Naive thymus-derived CD8-positive, alpha-beta T cell (primary cell): ENCODE measurements at places on chromosomes 2 and 18.

- H3K27me3 ChIP-seq = no peaks in the 10 kb centered on the region
- no peak for DNase-seq
- peaks cover 22% of the 10 kb centered on the region for H3K4me1 ChIP-seq
- H3K4me3 ChIP-seq = no peak overlapping the region
These were observed 24.2 kb upstream of the RHOB start for GRCh38 chr2:20422402-20423271.

GRCh38 chr18:4720518-4720917 lies 265.4 kb upstream of the DLGAP1 start:
- DNase-seq = no peak
- no peaks in the 10 kb centered on the region for H3K36me3 ChIP-seq
- H3K27ac ChIP-seq = no peak overlapping the region
- no peaks in the 10 kb centered on the region for H3K4me1 ChIP-seq

- no peak overlapping the region for H3K27ac ChIP-seq
- no peaks in the 10 kb centered on the region for H3K4me1 ChIP-seq
- peaks cover 21% of the 10 kb centered on the region for H3K27me3 ChIP-seq
- H3K4me3 ChIP-seq = no peak overlapping the region
- no peaks in the 10 kb centered on the region for H3K36me3 ChIP-seq
These were observed 28.3 kb downstream of the ADAM23 start for GRCh38 chr2:206471524-206472062.

DNA sequence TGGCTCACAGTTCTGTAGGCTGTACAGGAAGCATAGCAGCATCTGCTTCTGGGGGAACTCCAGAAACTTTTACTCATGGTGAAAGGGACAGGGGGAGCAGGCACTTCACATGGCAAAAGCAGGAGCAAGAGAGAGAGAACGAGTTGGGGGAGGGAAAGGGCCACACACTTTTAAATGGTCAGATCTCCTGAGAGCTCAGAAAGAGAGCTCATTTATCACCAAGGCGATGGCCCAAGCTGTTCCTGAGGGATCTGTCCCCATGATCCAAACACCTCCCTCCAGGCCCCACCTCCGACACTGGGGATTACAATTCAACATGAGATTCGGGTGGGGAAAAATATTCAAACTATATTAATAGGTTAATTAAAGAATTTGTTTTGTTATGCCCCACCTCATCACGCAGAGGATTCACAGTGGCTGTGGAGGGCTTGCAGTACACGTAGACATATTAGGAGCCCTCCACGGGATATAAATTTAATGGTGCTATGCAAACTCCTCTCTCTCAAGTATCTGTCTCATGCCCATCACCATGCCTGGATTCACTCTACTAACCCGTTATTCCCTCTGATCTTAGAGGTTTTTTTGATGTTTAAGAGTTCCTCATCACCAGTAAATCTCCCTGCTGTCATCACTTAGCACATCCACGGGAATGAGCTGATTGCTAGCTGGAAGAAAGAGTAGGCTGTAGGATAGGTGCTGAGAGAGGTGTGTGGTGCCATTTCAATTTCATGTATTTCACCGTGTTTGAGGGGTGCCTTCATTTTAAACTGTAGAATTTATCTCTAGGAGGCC lies 84.5 kb upstream of the ARHGAP28 start:
- H3K27me3 ChIP-seq = peaks cover 2% of the 10 kb centered on the region
- DNase-seq = no peak
- H3K4me3 ChIP-seq = no peak overlapping the region
- H3K4me1 ChIP-seq = no peaks in the 10 kb centered on the region
- H3K36me3 ChIP-seq = no peaks in the 10 kb centered on the region

DNA sequence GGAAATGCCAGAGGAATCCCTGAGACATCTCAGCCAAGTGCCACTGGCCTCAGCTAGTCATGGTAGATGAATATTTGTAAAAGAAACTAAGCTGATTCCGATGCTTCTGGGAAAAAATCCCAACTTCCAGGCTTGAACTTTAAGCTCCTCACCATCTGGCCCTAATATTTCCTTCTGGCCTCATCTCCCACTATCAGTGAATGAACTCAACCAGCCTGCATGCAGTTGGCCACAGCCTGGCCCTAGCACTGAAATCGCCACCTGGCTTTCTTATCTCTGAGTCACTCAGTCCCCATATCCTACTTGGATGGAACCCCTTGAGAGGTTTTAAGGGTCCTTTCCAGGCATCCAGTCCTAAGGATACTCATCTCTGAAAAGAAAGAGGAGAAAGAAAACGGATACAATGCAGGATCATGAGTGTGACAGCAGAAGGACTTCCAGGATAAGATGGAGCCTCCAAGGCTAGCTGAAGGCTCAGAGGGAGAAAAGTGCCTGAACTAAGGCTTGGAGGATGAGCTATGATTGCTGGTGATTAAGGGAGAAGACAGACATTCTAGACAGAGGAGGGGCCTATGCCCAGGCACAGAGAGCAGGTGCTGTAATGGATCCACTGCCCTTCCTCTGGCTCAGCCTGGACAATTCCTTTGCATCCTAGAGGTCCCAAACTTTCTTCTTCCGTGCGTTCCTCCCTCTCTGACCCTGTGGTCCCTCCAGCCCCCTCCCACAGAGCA lies 141.5 kb upstream of the MYCN start:
- H3K4me1 ChIP-seq = no peaks in the 10 kb centered on the region
- H3K4me3 ChIP-seq = no peak overlapping the region
- H3K36me3 ChIP-seq = no peaks in the 10 kb centered on the region
- DNase-seq = no peak
- H3K27ac ChIP-seq = no peak overlapping the region
- H3K27me3 ChIP-seq = peaks cover 10% of the 10 kb centered on the region

GRCh38 chr2:128260239-128261138 lies 58.2 kb downstream of the HS6ST1 start:
- H3K4me3 ChIP-seq = no peak overlapping the region
- peaks cover 3% of the 10 kb centered on the region for H3K27me3 ChIP-seq
- H3K27ac ChIP-seq = no peak overlapping the region
- DNase-seq = no peak
- no peaks in the 10 kb centered on the region for H3K36me3 ChIP-seq

- H3K4me3 ChIP-seq = no peak overlapping the region
- no peak for DNase-seq
- H3K27ac ChIP-seq = no peak overlapping the region
- no peaks in the 10 kb centered on the region for H3K36me3 ChIP-seq
These were observed 202.0 kb upstream of the LRRTM1 start for GRCh38 chr2:80506563-80506962.

DNA sequence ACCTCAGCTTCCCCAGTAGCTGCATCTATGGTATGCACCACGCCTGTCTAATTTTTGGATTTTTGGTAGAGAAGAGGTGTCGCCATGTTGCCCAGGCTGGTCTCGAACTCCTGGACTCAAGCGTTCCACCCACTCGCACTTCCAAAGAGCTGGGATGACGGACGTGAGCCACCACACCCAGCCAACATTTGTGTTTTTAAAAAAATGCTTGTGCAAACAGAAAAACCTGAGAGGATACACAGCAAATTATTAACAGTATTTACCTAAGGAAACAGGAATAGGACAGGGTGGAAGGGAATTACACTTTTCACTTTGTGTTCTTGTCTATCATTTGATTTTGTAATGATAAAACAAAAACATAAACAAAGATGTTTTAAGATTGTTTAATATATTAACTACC lies 25.1 kb downstream of the NOL10 start:
- H3K4me3 ChIP-seq = no peak overlapping the region
- peaks cover 74% of the 10 kb centered on the region for H3K36me3 ChIP-seq
- no peak overlapping the region for H3K27ac ChIP-seq
- no peaks in the 10 kb centered on the region for H3K4me1 ChIP-seq
- no peaks in the 10 kb centered on the region for H3K27me3 ChIP-seq
- no peak for DNase-seq

- H3K4me1 ChIP-seq = no peaks in the 10 kb centered on the region
- H3K4me3 ChIP-seq = no peak overlapping the region
- peaks cover 14% of the 10 kb centered on the region for H3K36me3 ChIP-seq
- no peak for DNase-seq
- H3K27me3 ChIP-seq = no peaks in the 10 kb centered on the region
These were observed 75.1 kb downstream of the FSIP2 start for GRCh38 chr2:185813707-185814106.

GRCh38 chr2:196403471-196403870 lies 232.1 kb upstream of the STK17B start:
- no peak for DNase-seq
- H3K27me3 ChIP-seq = peaks cover 5% of the 10 kb centered on the region
- no peaks in the 10 kb centered on the region for H3K4me1 ChIP-seq
- no peak overlapping the region for H3K4me3 ChIP-seq
- no peak overlapping the region for H3K27ac ChIP-seq

- H3K4me1 ChIP-seq = peaks cover 35% of the 10 kb centered on the region
- H3K27me3 ChIP-seq = no peaks in the 10 kb centered on the region
- no peaks in the 10 kb centered on the region for H3K36me3 ChIP-seq
- peak within 1 kb of the TSS; percentile 74 for H3K27ac ChIP-seq
These were observed at the start of gene IAH1 for GRCh38 chr2:9474361-9475057. Gene IAH1, plus strand, starts transcription at chr2:9474551. Its CDS starts 16 bp downstream, at chr2:9474567.

DNA sequence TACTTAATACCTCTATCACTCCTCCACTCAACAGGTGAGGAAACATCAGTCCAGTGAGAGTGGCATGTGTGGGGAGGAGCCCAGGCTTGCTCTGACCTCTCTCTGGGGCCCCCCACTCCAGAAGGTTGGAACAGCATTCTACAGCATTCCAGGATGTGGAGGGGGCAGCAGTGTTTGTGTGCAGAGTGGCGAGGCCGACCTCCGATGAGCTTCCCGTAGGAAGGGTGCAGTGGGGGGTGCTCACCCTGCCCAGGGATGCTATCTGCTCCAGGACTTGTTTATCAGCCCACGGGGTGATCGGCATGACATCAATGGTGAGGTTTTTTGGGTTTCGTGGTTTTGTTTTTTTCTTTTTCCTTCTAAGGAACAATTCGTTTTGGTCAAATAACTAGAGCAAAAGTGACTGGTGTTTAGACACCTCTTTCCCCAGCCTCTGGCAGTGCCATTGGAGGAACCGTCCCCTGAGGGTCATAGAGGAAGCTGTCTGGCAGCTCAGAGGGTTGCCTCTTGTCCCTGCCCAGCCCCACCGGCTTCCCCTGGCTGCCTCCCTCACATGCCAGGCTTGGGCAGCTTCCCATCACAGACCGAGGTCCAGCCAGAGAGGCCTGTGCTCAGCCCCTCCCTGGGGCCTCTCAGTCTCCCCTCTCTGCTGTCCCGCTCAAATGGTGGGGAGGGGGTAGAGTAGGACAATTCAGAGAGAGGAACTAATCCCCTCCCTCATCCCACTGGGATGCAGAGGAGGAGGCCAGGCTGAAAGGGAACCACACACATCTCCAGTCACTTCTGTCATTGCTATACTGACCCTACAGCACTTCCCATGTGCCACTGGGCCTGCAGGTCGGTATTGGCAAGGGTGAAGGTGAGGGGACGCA lies 96.5 kb downstream of the ZFP36L2 start:
- DNase-seq = no peak
- no peaks in the 10 kb centered on the region for H3K27me3 ChIP-seq
- H3K4me3 ChIP-seq = peak overlapping the region; percentile 75

GRCh38 chr2:232890536-232890895 lies 20.5 kb downstream of the SNORC start:
- DNase-seq = no peak
- H3K27ac ChIP-seq = no peak overlapping the region
- H3K4me3 ChIP-seq = no peak overlapping the region
- peaks cover 28% of the 10 kb centered on the region for H3K27me3 ChIP-seq

GRCh38 chr2:119024152-119024551 lies 82.2 kb downstream of the MARCO start:
- DNase-seq = no peak
- no peaks in the 10 kb centered on the region for H3K36me3 ChIP-seq
- H3K4me3 ChIP-seq = no peak overlapping the region
- H3K27ac ChIP-seq = no peak overlapping the region

- H3K4me3 ChIP-seq = no peak overlapping the region
- no peak overlapping the region for H3K27ac ChIP-seq
- DNase-seq = no peak
These were observed 373.7 kb upstream of the GALNT5 start for GRCh38 chr2:156883804-156884203.

DNA sequence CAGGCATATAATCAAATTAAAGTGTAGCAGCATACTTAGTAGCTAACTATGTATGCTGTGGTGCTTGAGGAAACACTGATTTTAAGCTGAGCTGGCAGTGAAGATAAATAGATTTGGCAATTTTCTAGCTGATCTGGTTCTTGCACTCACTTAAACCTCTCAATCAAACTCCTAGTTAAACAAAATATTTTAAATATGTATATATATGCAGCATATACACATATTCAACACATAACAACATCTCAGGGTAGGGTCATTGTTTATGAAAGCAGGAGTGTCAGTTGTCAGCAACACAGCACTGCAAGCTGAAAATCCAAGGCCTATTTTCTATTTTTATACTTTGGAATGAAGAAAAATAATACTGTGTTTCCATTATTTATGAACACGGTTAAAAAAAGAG lies 10.4 kb upstream of the FSHR start:
- H3K27me3 ChIP-seq = no peaks in the 10 kb centered on the region
- no peaks in the 10 kb centered on the region for H3K36me3 ChIP-seq
- H3K27ac ChIP-seq = no peak overlapping the region
- DNase-seq = no peak
- H3K4me1 ChIP-seq = no peaks in the 10 kb centered on the region

GRCh38 chr18:55153346-55153745 lies 194.1 kb upstream of the CCDC68 start:
- H3K36me3 ChIP-seq = no peaks in the 10 kb centered on the region
- no peak overlapping the region for H3K27ac ChIP-seq
- peaks cover 8% of the 10 kb centered on the region for H3K27me3 ChIP-seq
- no peak overlapping the region for H3K4me3 ChIP-seq

GRCh38 chr18:46060359-46060841 lies 11.7 kb downstream of the PSTPIP2 start:
- no peak overlapping the region for H3K4me3 ChIP-seq
- H3K36me3 ChIP-seq = no peaks in the 10 kb centered on the region
- H3K27ac ChIP-seq = no peak overlapping the region
- H3K27me3 ChIP-seq = no peaks in the 10 kb centered on the region
- H3K4me1 ChIP-seq = peaks cover 11% of the 10 kb centered on the region

GRCh38 chr2:136666-137065 lies 90.4 kb upstream of the FAM110C start:
- no peak for DNase-seq
- H3K4me3 ChIP-seq = no peak overlapping the region
- no peaks in the 10 kb centered on the region for H3K4me1 ChIP-seq
- H3K27me3 ChIP-seq = peaks cover 23% of the 10 kb centered on the region

DNA sequence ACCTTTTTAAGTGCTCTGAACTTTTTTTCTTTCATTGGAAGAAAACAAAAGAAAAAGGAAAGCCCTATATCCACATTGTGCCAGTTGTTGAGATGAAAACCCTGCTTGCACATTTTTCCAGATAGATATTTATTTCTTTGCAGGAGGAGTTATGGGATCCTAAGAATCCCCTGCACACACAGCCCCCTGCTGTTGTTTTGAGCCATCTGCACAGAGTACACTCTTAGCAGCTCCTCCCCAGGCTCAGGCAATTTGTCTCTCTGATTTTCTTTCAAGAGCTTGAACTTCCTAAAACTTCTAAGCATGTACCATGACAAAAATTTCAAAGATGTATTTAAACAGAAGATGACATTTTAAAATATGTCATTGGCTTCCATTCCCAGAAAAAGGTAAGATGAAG lies 436.9 kb downstream of the METTL4 start:
- H3K36me3 ChIP-seq = no peaks in the 10 kb centered on the region
- H3K4me1 ChIP-seq = no peaks in the 10 kb centered on the region
- H3K4me3 ChIP-seq = no peak overlapping the region
- H3K27me3 ChIP-seq = peaks cover 27% of the 10 kb centered on the region
- no peak overlapping the region for H3K27ac ChIP-seq
